ENCODE measurements at places on chromosomes 1 and 21.

DNA sequence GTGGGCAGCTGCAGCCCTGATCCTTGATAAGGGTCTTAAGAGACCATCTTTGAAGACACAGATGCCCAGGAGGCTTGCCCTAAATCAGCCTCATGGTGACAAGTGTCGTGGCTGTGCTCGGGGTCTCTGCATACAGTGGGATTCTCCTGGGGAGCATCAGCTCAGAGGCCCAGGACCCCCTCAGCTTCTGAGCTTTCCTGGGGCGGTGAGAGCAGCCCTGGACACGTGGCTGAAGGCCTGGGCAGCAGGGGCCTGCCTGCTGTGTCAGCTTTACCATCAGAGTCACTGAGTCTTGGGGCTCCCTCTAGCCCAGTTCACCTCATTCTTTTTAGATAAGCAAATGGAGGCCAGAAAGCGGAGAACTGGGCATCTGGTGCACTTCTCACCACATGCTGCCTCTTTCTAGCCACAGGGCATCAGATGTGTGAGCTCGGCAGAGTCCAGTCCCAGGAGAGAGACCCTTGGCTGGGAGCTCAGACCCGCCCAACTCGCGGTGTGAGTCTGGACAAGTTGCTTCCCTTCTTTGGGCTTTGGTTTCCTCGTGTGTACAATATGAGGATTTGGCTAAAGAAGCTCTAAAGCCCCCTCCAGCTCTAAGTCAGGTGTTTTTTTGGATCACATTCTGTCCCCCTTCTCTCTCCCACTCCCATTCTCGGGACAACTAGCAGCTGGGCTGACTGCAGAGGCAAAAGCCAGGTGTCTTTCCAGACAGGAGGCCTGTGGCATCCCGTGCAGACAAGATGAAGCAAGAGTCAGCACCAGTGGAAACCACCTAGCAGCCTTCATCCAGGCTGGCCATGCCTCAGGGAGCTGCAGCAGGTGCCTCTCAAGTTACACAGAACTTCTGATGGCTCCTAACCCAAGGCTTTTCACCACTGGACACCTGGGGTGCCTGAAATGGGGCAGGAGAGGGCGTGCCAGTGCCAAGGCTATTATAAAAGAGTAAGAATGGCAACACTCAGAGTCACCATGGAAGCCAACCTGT lies 119.1 kb downstream of the KCNN3 start:
- DNase-seq, result no peak

DNA sequence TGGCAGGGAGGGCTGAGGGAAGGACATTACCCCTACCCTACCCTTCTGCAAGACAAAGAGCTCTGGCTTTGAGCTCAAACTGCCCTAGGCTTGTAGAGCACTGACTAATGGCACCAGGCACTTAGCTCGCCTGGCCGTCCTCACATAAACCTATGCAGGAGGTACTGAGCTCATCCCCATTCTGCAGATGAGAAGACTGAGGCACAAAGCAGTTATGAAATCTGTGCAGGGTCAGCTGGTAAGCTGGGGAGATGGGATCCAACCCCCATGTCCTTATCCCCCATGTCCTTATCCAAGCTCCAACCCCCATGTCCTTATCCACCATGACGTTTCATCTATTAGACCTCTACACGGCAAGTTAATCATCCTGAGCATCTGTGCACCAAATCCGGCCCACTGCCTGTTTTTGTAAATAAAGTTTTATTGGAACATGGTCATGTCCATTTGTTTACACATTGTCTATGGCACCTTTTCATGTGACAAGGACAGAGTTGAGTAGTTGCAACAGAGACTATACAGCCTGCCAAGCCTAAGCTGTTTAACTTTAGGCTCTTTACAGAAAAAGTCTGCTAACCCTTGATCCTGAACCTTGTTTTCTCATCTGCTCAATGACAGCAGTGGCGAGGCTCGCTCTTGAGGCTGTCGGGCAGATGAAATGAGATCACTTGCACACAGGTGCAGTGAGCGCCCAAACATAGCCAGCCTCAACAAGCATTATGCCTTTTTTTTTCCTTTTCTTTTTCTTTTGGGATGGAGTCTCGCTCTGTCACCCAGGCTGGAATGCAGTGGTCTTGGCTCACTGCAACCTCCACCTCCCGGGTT lies 86.8 kb downstream of the FBXO2 start:
- peak; percentile 6 for DNase-seq

DNA sequence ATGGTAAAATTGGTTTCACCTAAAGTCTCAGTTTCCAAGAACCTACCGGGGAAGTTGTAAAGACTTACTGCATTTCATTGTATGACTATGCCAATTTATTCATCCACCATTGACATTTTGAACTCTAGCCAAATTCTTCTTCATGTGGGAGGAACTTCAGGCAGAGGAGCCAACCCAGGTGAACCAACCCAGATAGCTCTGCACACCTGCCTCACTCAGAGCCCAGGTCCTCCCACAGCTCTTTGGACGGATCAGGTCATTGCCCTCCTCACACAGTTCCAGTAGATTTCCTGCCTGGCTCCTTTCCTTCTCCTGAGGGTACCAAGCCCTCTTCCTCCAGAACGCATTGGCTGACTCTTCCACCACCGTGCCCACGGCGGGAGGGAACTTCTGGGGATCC lies 121.7 kb downstream of the DTL start:
- DNase-seq, result no peak

- DNase-seq, result no peak
Measured at GRCh38 chr1:209647156-209647555, 5.1 kb downstream of the LAMB3 start.

GRCh38 chr1:20381045-20381641 lies 90.5 kb downstream of the VWA5B1 start:
- no peak for DNase-seq

DNA sequence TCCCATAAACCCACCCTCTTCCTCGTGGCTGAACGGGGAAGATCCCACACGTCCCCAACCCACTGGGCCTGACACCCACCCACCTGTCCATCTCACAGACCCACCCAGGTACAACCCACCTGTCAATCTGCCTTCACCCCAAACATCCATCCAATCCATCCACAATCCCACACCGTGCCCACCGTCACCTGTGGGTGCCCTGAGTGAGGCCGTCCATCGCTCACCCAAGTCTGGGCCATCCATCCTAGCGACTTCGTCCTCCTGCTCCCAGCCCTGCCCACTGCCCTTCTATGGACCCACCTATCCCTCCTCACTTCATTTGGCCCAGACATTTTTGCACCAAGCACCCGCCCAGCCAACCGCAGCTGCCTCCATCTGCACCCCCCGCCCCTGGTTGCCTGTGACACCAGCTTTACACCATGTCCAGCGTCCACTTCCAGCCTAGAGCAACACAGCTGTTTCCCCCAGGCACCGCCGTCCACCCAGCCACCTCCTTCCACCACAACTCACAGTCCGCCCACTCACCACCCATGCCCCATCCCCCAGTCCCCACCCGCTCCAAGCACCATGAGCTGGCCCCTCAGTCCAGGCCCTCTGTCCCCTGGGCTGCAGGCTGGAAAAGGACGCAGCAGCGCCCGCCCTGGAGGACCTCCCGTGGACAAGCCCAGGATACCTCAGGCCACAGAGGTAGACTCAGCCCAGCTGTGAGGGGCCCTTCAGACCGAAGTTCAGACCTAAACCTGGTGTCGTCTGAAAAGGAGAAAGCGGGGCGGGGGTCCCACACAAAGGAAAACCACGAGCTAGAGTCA lies 7.7 kb downstream of the TTLL10 start:
- no peak for DNase-seq

DNA sequence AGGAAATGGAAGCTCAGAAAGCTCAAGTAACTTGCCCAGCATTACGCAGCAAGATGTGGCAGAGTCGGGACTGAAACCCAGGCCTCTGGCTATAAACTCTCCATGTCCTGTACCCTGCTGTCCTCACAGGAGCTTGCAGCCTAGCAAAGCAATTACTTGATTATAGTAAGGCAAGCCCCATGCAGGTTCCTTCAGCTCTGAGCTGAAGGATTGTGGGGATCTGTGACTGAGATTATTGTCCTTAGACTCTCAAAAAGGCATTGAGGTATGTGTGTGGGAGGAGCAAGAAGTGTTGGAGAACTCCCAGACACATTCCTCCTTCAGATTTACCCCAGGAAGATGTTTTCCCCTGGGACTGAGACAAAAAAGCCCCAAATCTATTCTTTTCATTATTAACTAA lies 124.0 kb upstream of the SPATA6 start:
- DNase-seq, result no peak

DNA sequence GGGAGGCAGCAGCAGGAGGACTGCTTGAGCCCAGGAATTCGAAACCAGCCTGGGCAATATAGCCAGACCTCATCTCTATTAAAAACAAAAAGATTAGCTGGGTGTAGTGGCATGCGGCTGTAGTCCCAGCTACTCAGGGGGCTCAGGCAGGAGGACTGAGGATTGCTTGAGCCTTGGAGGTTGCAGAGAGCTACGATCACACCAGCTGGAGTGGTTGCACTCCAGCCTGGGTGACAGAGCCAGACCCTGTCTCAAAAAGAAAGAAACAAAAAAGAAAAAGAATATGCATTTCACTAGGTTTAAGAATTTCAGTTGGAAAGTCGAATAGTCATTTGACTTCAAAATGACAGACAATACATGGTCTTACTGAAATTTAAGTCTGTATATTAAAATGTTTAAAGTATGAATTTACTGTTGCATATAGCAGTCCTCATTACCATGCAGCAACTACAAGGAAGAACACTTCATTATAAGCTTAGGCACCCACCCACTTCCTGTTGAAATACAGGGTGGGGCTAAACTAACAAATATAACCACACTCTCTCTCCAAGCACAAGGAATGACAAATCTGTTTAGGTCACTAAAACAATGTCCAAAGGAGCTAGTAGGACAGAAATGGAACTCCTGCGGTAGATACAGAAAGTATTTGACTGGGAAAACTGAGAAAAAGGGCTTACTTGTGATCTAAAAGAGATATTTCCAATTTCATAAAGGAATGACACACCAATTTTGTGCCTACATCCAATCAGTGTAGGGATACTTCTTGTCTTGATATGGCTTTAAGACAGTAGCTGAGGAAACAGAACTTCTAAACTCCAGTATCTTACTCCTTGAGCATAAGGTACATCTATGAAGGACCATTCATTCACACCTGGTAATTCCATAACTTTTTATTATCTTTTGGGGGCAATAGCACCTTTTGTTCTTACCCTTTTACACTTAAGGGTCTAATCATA lies 44.1 kb downstream of the GPR3 start:
- DNase-seq, result no peak

DNA sequence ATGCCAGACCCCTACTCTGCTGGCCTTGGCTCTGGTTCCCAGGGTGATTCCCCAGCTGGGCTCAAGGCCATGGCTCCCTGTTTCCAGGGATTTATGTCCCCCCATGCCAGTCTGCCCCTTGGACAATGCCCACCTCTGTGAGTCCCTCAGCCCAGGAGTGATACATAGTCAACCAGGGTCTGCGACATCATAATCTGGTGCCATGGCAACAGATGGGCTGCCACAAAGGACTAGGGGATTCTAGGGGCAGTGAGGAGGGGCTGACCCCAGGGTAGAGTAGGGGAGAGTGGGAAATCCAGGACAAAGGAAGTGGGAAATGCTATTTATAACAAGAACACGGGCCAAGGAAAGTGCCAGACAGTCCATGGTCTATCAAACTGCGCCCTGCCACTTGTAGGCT lies 33.8 kb downstream of the LRP8 start:
- DNase-seq, result no peak

DNA sequence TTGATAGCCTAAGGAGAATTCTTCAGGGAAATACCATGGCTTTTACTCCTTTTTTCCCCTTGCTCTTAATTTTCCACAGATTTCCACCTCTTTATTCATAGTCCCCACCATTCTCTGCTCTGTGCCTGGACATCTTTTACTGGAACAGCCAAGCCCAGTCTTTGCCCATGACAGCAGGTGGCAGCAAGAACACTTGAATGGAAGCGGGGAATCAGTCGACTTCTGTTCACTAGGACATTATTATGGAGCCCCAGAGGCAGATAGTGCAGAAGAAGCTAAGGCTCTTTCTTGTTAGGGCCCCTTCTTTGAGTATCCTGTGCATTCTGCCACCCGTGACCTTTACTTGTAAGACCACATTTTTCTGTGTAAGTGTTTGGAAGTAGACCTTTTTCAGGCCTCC lies 6.3 kb downstream of the OR14I1 start:
- DNase-seq, result no peak

GRCh38 chr1:15786581-15786980 lies 20.9 kb downstream of the UQCRHL start:
- DNase-seq, result no peak

GRCh38 chr1:15714406-15715136 lies 21.5 kb upstream of the SLC25A34 start:
- no peak for DNase-seq

GRCh38 chr21:46425571-46425970 lies 33.1 kb upstream of the DIP2A start:
- DNase-seq, result peak; percentile 85

GRCh38 chr1:159005676-159006075 lies 4.0 kb upstream of the IFI16 start:
- no peak for DNase-seq

DNA sequence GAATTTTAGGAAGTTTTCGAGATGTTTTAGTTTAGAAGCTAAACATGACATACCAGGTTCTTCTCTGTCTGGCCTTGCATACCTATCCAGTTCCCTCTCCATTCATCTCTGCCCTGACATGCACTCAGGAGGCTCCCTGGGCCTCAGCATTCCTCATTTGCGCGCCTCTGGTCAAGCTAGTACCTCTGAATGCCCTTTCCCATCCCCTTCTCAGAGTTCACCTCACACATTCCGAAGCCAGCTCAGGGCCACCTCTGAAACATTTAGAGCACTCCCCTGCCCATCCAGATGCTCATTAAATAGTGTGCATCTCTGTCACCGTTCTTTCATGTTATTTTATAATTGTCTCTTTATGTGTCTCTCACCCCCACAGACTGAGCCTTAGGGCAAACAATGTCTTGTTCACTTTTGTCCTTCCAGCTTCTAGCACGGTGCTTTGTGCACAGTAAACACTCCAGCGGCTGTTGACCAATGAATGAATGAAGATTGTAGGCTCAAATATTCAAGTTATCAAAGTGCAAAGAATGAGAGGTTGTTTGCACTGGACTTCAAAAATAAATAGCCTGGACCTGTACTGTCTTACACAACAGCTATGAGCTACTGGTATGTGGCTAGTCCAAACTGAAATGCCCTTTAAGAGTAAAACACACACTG lies 1.2 kb upstream of the DHCR24 start:
- DNase-seq, result peak; percentile 58

DNA sequence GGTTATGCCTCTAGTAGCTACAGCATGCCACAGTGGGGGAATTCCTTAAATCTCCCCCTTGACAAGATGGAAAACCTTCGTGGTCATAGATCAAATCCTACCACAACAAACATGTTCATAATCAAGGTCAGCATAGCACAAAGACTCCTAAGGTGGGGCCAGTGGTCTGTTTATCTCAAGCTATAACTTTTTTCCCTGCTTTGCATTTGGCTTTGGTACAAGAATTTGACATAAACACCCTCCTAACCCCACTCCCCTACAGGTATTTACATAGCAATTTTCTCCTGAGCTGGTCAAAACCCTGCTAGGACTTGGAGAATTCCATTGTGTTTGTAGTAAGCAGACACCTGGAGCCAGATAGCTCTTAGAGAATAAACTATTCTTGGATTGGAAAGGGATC lies 58.5 kb downstream of the HIVEP3 start:
- no peak for DNase-seq
